ENCODE measurements at places on chromosomes 6 and 20.

DNA sequence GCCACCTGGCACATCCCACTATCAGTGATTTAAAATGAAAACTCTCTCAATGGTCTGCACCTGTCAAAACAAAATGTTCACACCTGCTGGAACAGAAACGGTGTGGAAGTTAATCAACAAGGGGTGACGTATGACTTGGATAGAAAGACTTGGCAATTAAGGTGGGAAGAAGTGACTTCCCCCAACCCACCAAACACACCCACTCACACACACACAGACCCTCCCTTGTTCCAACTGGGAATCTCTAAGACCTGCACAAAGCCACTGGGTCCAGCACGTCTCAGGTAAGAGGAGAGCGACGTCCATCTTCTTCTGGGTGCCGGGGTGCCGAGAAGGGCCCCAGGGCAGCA lies 25.1 kb upstream of the TCFL5 start:
- no peak for DNase-seq

GRCh38 chr6:151701911-151702562 lies 105.4 kb upstream of the ESR1 start:
- no peak for DNase-seq

DNA sequence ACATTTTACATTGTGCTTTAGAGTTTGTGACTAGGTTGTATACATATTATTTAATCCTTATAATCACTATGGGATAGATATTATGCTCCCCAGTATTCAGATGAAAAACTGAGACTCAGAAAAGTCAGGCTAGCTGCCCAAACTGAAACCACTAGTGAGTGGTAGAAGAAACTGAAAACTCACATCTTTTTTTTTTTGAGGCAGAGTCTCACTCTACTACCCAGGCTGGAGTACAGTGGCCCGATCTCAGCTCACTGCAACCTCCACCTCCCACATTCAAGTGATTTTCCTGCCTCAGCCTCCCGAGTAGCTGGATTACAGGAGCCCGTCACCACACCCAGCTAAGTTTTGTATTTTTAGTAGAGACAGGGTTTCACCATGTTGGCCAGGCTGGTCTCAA lies 22.2 kb downstream of the RNF24 start:
- DNase-seq = no peak

- DNase-seq = no peak
Measured at GRCh38 chr6:135782546-135782945, 69.0 kb upstream of the PDE7B start.

DNA sequence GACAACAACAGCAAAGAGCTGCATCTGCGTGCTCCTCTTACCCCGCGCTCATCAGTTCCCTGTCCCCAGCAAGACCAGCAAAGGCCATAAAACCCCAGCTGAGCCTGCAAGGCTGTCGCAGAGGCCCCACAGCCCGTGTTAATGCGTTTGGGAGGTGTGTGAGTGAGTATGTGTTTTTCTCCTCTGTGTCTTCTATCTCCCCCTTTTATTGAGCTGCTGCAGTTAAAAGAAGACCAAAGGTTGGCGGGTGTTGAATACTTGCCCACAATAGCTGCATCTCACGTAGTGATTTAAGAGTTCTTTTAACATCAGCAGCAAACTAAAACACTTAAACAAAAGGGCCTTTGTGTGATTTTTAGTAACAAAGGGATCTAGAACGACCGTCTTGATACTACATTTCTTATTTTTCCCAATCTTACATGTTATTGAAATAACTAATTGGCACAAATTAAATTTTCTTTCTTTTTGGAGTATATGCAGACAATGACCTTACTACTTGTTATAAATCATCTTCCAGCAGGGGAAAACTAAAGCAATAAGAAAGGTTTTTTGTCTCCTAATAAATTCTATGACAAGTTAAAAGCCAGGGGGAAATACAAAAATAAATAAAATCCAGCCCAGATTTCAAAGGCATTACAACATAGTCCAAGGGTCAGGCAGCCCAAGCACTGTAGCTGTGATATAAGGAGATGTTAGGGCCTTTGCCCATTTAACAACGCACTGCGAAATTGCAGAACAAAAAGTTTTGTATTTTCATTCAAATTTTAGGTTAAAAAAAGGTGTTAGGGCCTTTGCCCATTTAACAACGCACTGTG lies 27.2 kb upstream of the CNKSR3 start:
- DNase-seq = no peak

DNA sequence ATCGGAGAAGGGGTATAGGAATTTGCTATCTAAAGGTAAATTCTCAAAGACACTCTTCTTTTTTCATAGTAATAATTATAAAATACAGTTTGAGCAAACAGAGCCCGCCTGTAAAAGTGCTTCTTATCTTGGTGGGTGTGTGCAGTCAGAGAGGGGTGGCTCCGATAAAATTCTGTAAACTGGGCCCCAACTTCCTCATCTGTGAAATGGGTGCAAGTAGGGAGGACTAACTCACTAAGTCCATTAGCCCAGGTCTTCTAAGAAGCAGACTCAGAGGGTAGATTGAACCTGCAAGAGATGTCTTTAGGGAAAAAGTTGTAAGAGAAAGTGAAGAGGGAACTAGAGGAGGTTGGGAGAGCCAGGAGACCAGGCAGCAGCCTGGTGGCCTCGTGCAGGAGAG lies 245.8 kb upstream of the RREB1 start:
- no peak for DNase-seq

DNA sequence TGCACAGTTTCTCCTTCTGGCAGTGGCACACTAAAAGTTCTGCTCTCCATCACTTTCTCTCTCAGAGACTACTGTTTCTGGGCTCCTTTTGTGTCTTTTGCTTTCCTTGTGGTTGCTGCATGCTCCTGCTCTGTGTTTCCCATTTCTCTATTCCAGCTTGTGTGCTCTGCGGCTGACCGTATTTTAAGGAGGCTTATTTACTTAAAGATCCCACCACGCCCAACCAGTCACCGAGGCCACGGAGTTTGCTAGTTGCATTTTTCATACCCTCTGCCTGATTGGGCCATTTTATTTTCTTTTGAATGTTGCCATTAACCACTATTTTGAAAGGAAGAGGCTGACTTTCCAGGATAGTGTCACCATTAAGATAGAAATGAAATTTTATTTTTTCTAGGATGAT lies 626.4 kb upstream of the MMS22L start:
- DNase-seq = no peak

DNA sequence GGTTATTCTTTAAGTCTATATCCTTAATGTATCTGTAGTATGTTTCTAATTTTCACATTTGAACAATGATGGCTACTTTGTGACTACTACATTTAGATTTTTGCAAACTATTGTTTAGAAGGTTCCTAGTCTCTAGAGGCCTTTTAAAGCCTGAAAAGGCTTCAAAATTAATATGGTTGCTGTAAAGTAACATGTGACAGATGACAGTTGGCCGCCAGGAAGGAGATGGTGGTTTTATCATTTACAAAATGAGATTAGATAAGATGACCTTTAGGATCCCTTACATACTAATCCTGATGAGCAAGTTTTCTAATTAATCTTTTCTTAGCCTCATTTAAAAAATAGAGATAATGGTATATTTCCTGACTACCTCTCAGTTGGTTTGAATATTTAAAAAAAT lies 18.8 kb downstream of the SCAF8 start:
- DNase-seq = no peak

DNA sequence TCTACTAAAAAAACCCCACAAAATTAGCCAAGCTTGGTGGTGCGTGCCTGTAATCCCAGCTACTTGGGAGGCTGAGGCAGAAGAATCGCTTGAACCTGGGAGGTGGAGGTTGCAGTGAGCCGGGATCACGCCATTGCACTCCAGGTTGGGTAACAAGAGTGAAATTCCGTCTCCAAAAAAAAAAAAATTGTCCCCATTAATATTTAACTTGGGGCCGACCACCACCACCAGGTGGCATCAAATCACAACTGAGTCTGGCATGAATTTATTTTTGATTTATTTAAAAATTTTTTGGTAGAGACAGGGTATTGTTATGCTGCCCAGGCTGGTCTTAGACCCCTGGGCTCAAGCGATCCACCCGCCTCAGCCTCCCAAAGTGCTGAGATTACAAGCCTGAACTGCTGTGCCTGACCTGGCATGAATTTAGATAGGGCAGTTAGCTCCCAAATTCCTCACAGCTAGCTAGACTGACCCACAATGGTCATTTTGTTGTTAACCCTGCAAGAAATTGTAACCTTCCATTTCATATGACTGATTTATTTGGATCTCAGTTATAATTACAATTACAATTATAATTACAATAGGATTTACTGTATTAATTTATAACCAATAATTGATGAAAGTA lies 17.1 kb upstream of the BEND3 start:
- DNase-seq = no peak

- no peak for DNase-seq
Measured at GRCh38 chr6:151506761-151507160, 12.9 kb downstream of the CCDC170 start.

- DNase-seq = no peak
Measured at GRCh38 chr6:92341201-92341600, 1078.2 kb downstream of the EPHA7 start.

- DNase-seq = no peak
Measured at GRCh38 chr6:170127151-170127550, 163.7 kb downstream of the DLL1 start.

GRCh38 chr6:14075095-14075503 lies 42.5 kb upstream of the CD83 start:
- DNase-seq = no peak

DNA sequence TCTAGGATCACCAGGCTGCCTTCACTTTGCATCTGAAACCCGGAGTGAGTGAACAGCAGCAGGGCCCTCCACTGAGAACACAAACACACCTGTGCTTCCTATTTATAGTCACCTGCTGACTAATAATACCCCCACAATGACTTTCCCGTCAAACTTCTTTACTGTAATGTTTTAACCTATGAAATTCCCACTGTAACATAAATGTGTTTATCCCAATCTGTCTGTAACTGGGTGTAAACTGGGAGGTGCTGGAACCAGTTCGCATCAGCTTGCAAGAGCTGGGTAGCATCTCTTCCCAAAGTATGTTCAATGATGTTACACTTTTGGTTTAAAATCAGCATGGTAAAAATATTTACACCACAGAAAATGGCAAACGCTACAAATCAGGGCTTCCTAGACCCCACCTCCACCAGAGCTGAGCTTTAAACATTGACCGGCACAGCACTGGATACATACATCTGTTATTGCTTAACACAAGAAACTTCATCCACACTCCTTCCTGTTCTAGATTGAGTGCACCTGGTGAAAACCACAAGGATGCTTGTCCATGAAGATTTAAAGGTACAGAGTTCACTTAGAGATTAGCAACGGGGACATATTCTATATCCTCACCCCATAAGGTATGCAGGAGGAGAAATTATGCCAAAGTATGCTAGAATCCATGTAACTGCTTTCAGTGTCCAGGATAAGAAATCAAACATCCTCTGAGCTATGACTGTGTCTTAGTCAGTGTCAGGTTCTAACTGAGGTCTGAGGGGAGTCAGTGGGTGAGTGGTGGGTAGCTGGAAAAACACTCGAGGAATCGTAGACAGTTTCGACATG lies 79.0 kb downstream of the ALDH8A1 start:
- DNase-seq = peak; percentile 16

- DNase-seq = no peak
Measured at GRCh38 chr6:105184921-105185320, 5.1 kb upstream of the POPDC3 start.

DNA sequence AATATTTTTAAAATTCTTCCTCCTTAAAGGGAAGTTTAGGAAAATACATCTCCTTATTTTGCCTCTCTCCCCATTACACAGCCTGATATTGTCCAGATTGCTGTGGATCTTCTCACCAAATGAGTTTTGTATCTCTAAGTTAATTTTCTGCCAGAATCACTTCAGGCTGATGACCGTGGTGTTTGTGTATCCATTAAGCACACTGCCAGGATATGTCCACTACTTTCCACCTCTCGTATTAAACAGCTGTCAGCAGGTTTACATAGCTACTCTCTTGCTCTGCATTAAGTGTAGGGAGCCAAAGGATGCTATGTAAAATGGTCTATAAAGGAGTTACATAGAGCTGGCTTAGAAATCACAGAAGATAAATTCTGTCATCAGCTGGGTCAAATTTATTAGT lies 201.1 kb downstream of the ZFAND3 start:
- no peak for DNase-seq

DNA sequence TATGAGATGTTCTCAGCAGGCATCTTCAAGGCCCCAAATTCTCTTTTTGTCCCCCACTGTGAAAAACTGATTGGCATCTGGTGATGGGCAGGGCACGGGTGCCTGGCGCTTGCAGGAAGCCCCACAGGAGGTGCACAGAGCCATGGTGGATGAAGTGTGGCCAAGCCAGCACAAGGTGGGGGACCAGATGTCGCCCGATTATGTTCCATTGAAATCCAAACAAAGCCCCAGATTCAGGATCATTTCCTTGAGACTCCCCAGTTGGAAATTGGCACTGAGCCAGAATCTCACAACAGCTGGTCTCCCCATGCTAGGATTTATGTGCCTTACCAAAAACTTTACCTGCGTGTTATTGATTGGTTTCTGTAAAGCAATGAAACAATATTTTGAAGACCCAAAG lies 186.1 kb downstream of the ADAT2 start:
- no peak for DNase-seq

- DNase-seq = no peak
Measured at GRCh38 chr20:33280775-33281174, 2.2 kb upstream of the BPIFB1 start.

DNA sequence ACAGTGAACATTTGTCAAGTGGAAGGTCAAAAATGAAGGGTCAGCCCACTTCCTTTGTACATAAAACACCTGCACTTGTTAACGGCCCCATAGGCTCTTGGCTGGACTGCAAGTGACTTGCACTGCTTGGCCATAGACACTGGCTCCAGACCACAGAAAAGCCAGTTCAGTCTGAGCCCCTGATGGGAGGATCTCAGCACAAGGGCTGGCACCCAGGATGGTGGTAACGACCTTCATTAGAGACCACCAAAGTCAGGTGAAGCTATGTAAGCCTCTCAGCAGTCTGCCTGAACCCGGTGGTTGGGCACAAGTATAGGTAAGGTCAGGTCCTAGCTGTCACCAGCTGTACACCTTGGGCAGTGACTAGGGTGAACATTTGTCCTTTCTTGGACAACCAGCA lies 16.1 kb downstream of the PLAGL2 start:
- no peak for DNase-seq

DNA sequence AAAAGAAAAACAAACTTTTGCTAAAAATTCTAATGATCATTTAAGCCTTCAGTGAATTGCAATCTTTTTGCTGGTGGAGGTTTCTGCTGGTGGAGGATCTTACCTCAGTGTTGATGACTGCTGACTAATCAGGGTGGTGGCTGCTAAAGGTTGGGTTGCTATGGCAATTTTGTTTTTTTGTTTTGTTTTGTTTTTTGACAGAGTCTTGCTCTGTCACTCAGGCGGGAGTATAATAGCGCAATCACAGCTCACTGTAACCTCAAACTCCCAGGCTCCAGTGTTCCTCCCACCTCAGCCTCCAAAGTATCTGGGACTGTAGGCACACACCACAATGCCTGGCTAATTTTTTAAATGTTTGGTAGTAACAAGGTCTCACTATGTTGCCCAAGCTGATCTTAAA lies 94.7 kb downstream of the ANKRD6 start:
- no peak for DNase-seq

GRCh38 chr6:163391985-163392384 lies 22.5 kb upstream of the QKI start:
- no peak for DNase-seq

- no peak for DNase-seq
Measured at GRCh38 chr6:69105288-69105687, 470.2 kb downstream of the ADGRB3 start.
